ENCODE measurements at places on chromosomes 5 and 9.

DNA sequence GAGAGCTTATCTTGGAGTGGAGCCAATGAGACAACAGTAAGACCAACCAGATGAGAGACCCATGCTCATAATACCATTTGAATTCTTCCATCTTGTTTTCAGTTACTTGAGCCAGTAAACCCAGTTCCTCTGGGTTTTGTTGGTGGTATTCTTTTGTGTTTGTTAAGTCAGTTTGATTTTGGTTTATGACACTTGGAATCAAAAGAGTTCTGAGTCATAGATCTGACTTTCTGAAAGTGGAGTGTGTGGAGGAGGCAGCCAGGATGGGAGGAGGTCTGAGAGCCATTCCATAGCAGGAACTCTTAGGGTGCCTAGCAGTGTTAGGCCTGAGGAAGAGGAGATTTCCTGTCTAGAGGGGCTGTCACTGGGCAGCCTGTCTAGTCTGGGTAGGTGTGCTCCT is 24.6 kb upstream of the PANK3 start:
- DNase-seq: peak; percentile 50

DNA sequence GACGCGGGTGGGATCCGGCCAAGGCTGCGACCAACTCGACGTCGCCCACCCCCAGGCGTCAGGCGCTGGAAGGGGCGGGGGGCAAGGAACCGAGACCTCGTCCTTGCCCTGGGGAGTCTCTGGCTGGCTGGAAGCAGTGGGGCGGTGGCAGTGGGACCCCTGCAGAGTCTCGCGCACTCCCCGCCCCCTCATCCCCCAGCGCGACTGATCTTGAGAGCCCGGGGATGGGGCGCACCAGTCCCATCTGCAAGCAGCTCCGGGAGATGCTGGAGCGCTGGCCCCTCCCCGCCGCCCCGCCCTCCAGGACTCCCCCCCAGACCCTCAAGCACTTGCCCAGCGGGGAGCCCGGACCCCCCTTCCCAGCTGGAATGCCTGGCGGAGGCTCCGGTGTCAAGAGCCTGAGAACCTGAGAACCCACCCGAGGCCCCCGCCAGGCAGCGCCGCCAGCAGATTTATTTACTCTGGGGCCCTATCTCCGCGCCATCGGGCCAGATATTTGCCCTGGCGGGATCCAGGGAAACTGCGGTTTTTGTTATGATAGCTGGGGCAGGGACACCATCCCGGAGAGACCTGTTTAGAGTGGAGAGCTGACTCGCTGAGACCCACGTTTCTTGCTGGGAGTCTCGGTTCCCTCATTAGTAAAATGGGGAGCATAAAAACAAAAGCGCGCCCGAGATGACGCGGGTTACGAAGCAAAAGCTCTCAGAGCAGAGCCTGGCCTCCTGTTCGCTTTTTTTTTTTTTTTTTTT is 1.2 kb downstream of the PRRT1B start:
- no peak for DNase-seq

DNA sequence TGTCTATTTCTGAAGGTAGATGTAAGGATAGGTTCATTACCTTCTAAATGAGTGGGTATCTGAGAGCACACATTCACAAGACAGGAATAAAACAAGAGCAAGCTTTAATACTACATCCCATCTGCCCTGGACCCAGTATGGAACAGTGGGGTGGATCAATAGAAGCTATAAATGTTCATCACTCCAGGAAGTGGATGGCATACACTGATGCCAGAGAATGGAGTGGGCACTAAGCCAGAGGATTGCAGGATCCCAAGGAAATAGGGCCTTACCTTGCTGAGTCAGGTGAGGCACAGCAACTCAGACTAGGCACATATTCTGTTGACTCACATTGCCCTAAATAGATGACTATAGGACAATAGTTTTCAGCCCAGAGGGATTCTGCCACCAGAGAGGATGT is 21.3 kb upstream of the COX7C start:
- DNase-seq: no peak

- no peak for DNase-seq
Observed at GRCh38 chr5:139882961-139883539, 87.4 kb downstream of the PSD2 start.
